ENCODE measurements at places on chromosomes 3 and 15.

GRCh38 chr3:113113361-113113760 is 98.0 kb upstream of the BOC start:
- no peak for DNase-seq

- no peak for DNase-seq
Observed at GRCh38 chr3:136955813-136956212, 2.0 kb upstream of the IL20RB start.

GRCh38 chr15:33005582-33005981 is 188.9 kb downstream of the FMN1 start:
- DNase-seq = no peak

GRCh38 chr15:101001796-101002195 is 82.6 kb downstream of the LRRK1 start:
- no peak for DNase-seq

GRCh38 chr3:137612291-137612690 is 151.8 kb upstream of the SOX14 start:
- DNase-seq = no peak

GRCh38 chr3:102169915-102170479 is 264.8 kb upstream of the ZPLD1 start:
- no peak for DNase-seq
